Keratinocyte (primary cell): ENCODE measurements at places on chromosomes 6 and 20.

GRCh38 chr6:25958700-25959162, 3.9 kb upstream of the TRIM38 start:
- peak; percentile 28 for DNase-seq

DNA sequence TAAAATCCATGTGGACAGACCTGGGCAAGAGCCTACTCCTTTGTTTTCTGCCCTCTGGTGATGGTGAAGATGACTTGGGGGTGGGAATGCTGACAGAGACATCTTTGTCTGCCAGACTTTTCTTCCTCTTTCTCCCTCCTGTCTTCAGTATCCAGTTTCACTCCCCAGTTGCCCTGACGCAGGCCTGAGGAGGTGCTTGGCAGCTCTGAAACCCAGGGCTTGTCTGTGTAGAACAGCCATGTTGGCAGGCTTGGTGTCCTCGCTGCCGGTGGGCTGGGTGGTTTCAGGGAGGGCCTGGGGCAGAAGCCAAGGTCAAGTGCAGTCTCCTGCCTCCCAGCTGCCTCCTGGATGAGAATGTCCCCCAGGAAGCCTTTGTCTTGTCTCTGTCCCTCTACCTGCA, 22.5 kb downstream of the CCDC167 start:
- DNase-seq, result no peak

DNA sequence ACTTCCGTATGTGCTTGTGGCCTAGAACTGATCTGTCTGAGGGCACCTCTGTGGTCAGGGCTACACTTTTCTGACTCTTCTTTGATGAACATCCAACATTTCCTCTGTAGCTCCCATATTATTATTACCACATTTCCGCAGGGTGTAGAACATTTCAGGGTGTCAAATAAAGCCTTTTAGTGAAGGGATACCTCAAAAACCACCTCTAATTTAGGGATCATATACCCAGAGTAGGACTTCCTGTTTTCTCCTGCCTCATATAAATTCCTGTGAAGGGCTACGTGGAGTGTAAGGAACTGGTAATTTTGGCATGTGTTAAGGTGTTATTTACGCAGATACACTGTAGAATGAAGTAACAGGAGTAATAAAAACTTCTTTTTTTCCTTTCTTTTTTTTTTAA, 5.5 kb upstream of the MUC22 start:
- no peak for DNase-seq

- DNase-seq, result peak; percentile 84
Observed at GRCh38 chr6:108009894-108010293, 51.9 kb upstream of the SEC63 start.

- no peak for DNase-seq
Observed at GRCh38 chr6:125835221-125835744, 44.5 kb downstream of the NCOA7 start.

DNA sequence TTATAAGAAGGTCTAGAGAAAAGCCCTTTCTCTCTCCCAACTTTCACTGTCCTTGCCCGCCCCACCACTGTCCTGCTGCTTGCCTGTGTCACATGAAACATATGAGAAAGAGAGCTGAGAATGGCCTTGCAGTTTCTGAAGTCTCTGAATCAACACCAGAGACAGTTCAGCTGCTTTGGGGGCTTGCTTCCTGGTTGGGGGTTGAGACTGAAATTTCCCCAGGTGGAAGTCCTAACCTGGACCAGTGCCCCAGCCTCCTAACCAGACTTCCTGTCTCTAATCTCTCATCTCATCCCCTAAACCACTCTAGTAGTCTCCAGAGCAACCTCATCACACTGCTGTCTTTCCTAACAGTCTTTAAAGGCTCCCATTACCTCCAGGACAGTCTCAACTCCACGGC, 10.7 kb downstream of the TRAM2 start:
- DNase-seq, result no peak

DNA sequence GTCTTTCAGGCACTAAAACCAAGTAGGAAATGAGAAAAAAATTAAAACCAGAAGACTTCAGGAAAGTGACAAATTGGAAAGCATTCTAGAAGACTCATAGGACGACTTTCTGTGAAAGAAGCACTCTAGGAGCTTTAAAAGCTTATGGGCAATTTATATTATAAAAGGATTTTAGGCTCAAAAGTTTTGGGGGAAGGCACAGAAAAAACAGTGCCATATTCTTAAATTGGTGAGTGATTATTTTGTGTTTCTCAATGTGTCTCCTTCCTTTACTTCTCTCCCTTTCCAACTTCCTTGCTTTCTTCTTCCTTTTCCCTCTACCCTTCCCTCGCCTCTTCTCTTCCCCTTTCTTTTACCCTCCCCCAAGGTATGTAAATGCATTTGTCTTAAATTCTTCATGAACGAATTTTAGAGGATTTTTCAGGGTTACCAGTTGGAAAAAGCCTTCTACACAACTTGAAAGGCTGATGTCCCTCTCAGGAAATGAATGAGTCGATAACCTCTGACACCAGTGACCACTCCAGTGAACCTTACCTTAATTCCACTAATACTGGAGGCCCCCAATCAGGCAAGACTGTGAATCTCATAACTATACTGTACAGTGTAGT, 2.6 kb upstream of the LIN28B start:
- DNase-seq, result no peak

- DNase-seq, result no peak
Observed at GRCh38 chr6:160031871-160032270, 63.0 kb downstream of the IGF2R start.

DNA sequence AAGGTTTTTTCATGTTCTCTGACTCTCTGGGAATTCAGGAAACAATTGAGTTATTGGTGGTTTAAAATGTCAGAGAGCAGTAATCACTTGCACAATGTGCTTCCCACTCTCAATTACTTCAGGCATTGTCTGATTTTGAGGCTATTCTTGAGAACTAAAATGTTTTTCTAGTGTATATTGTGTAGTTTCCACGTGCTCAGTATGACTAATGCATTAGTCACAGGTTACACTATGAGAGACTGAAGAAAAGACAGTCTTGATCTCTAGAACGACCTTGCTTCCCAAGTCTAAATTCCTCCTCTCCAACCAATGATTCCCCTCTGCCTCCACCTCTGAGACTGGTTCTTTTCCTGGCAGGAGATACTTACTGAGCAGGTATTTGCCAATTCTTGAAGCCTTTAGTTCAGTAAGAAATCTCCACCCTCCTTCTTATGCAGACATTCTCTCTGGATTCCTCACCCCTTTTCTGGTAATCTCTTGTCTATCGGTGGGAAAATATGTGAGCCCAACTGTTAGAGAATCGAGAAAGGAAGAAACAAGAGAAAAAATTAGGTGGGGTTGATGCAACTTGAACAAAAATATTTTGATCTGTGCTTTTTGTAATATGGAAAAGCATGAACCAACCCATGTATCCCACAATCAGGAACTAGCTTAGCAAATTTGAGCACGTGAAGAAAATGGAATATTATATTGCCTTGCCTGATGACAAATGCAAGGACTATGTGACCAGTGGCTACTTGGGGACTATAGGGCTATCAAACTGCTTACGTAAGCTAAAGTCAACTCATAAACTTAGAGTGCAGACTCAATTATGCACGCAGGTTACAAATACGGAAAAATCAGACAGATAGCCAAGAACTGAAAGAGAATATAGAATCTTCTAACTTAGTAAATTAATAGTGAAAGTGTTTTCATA, 61.1 kb upstream of the SLC22A16 start:
- peak; percentile 89 for DNase-seq

- no peak for DNase-seq
Observed at GRCh38 chr20:46031701-46032254, 2.8 kb downstream of the SLC12A5 start.

DNA sequence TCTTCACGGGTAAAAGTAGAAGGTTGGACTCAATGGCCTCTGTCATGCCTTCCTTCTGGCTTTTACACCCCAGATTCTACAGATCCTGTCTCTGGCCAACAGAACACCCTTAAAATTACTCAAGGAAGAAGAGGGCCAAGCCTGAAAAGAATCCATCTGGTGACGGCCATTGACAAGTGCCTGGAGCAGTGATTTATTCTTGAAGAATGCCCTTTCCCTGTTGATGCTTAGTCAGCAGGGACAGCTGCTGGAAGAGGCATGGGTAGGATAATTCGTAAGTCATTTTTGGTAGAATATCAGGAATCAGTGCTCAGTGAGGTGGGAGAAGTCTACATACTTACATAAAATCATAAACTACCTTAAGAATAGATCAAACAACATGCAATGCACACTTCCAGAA, 397.9 kb downstream of the SAMD5 start:
- no peak for DNase-seq

DNA sequence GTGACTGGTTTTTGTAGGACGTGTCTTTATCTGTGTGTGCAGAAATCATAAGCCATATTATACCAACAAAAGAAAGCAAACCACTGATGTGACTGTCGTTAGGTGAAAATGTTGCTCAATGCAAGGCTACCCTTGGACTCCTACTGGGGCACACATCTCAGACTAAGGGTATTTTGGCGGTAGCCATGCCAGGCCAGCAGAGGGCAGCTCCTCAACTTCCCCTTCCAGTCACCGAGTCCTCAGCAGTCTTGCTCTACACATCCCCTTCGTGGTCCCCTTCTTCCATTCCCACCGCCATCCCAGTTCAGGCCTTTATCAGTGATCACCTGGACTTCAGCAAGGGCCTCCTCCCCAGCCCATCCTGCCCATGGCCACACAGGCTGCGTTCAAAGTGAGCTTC, 113.7 kb upstream of the GGTLC1 start:
- no peak for DNase-seq

DNA sequence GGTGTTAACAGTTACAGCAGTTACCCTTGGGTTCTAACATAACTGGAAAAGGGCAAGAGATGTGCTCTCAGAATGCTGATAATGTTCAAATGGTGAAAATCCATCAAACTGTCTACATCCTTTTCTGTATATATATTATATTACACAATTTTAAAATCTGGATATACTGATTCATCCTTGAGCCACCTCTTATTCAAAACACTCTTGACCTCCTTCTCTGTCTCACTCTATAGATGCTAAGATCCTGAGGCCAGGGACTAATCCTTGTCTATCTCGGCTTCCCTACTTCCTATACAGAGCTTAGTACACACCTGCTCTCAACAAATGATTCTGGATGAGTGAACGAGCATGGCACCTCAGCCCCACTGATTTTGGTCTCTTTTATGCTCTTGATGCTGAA, 47.3 kb downstream of the HIVEP2 start:
- DNase-seq, result no peak

DNA sequence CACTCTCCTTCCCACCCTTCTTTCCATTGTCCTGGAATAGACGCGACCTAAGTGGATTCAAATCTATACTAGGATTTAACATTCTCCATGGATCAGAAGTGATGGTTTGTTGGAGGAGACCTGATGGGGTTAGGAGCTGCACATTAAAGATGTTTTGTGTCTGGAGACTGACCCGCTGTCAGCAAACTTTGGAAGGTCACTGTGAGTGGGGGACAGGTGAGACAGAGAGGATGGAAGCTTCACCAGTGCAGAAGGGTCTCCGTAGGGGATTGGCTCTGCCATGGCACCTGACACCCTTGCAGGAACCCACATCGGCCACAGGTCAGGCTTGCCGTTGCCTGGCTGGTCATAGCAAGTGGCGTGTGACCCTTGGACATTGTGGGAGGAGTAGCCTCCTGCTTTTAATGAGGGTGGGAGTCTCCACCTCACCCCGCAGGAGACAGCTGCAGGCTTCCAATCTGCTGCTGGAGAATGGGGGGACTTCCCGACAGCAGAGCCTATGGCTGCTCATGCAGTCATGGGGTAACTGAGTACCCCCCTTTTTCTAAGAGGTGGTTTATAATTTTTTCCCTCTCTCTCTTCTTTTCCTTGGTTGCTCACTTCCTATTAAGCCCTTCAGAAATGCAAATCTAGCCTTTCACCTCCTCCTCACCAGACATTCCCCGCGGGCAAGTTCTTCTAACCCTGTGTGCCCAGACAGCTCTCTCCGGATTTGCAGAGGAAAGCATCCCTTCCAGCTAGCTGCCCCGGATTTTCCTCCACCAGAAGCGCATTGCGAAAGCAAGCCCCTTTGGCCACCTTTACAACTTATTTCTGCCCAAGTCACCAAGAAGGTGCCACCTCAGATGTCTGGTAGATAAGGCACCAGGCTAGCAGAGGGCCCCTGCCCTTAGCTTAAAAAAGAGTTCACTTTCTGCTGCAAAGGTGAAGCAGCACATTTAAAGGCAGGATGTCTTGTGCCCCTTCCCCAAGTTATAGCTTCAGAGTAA, 53.5 kb downstream of the DACT2 start:
- DNase-seq, result no peak

GRCh38 chr20:36274181-36274841, 31.8 kb upstream of the DLGAP4 start:
- DNase-seq, result no peak

GRCh38 chr6:14763616-14764015, 482.3 kb upstream of the JARID2 start:
- DNase-seq, result no peak

DNA sequence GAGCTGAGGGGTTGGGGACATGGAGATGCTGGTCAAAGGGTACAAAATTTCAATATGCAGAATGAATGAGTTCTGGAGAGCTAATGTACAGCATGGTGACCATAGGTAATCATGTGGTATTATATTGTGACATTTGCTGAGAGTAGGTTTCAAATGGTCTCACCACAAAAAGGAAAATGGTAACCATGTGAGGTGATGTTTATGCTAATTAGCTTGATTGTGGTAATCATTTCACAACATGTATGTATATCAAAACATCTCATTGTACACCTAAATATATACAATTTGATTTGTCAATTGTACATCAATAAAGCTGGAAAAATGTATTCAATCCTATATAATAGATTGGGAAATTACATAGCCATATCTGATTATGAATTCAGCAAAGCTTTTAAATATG, 29.5 kb upstream of the TMEM14A start:
- DNase-seq, result no peak

DNA sequence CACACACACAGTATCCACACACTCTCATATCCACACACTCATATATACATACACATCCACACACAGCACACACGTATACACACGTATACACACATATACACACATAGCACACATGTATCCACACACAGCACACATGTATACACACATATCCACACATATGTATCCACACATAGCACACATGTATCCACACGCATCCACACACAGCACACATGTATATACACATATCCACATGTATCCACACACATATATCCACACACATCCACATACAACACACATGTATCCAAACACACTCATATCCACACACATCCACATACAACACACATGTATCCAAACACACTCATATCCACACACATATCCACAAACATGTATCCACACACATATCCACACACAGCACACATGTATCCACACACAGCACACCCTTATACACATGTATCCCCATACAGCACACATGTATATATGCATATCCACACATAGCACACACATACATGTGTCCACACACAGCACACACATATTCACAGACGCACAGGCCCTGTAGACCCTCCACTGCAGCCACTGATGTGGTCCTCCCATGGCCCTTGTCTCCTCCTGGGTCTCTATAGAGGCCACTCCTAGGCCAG, 172.1 kb downstream of the CDH4 start:
- DNase-seq, result no peak
